Natural killer cell treated with Interleukin-12 subunit alpha and Interleukin-12 subunit beta and Interleukin-15 and Interleukin-18, amount 100 ng/mL, for 72 hours (primary cell): ENCODE measurements at places on chromosomes 13 and 19. TPM values are rescaled to one million over a fixed set of nuclear protein-coding genes. Genes with fewer than 3 reads are reported as not detected.
A peak's percentile ranks its signal among the peaks of the same experiment; 100 is the strongest.

- DNase-seq, result no peak
- H3K27me3 ChIP-seq, result peaks cover 7% of the 10 kb centered on the region
- H3K27ac ChIP-seq, result no peak overlapping the region
- H3K4me1 ChIP-seq, result no peaks in the 10 kb centered on the region
- no peak overlapping the region for H3K4me3 ChIP-seq
- no peaks in the 10 kb centered on the region for H3K36me3 ChIP-seq
Observed at GRCh38 chr13:110291286-110291685, 15.7 kb downstream of the COL4A1 start.

- H3K27me3 ChIP-seq, result peaks cover 24% of the 10 kb centered on the region
- H3K36me3 ChIP-seq, result no peaks in the 10 kb centered on the region
- H3K4me1 ChIP-seq, result peaks cover 14% of the 10 kb centered on the region
- DNase-seq, result no peak
- H3K27ac ChIP-seq, result no peak overlapping the region
Observed at GRCh38 chr19:14061081-14061749, 661 bp downstream of the PALM3 start.

The ANKLE1 gene
- 34.6 TPM for total RNA-seq

The ZNF540 gene
- total RNA-seq, result 1.2 TPM

GRCh38 chr13:24887759-24888158 is 123.8 kb downstream of the RNF17 start:
- H3K36me3 ChIP-seq, result peaks cover 23% of the 10 kb centered on the region
- no peak for DNase-seq
- no peaks in the 10 kb centered on the region for H3K27me3 ChIP-seq
- H3K4me3 ChIP-seq, result no peak overlapping the region

DNA sequence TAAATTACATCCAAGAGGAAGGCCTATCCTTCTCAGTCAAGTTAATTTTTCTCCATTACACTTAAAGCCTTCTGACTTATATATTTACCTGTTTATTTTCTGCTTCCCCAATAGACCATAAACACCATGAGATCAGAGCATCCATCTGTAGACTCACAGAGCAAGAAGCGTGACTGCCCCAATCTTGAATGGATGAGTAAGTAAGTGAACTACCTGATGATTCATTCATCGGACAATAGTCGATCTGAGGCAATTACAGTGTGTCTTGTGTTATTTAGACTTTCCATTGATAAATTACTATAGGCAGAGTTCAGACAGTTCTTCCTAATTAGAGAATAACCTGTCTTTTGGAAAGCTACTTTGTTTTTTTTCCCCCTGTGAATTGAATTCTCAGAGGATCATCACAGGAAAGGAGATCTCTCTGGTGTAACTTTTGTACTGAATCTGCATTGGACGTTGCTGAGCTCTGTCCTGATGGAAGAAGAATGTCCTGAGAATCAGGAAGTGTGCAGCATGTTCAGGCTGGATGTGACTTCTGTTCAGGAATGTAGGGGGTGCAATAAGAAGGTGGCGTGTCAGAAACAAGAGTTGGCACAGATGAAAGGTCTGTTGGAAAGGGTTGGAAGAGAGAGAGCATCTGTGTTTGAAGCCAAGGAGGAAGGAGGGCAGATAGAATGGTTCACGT is 367.0 kb downstream of the NALCN start:
- no peak overlapping the region for H3K27ac ChIP-seq
- H3K4me3 ChIP-seq, result no peak overlapping the region
- DNase-seq, result no peak

GRCh38 chr13:82627183-82627582 is 1255.1 kb downstream of the SLITRK1 start:
- no peaks in the 10 kb centered on the region for H3K36me3 ChIP-seq
- no peaks in the 10 kb centered on the region for H3K27me3 ChIP-seq
- H3K4me1 ChIP-seq, result no peaks in the 10 kb centered on the region
- no peak overlapping the region for H3K27ac ChIP-seq

The MBD3L3 gene
- not detected for total RNA-seq

The LGI4 gene
- total RNA-seq, result not detected

The PTGER1 gene
- total RNA-seq, result 0.31 TPM

The MAST1 gene
- total RNA-seq, result 0.31 TPM

The ACTN4 gene
- 574 TPM for total RNA-seq

DNA sequence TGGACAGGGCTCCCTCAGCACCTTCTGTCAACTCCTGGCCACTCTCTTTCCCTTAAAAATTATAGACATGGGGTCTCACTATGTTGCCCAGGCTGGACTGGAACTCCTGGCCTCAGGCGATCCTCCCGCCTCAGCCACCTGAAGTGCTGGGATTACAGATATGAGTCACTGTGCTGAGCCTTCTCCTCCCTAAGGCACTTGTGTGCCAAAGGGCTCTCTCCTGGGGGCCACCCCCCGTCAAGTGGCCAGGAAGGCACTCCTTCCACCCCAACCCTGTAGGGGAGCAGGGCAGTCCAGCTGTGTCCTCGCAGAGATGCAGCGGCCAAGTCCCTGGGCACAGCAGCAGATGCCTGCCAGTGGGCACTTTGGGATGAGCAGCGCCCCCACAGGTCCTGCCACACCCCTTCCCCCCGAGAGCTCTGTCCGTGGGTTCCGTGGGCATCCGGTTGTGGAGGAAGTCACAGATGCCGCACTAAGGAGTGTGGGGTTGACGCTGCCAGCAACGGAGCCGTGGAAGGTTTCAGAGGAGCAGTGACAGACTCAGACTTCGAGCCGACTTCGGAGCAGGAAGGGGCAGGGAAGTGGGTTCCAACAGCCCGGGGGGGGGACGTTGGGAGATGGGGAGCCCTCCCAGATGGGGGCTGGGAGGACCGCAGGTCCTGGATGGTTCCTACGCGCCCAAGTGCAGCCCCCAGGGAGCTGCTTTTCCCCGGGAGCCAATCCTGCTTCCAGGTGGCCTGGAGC is 3.3 kb upstream of the UQCR11 start:
- no peaks in the 10 kb centered on the region for H3K36me3 ChIP-seq
- peak overlapping the region; percentile 50 for H3K27ac ChIP-seq
- H3K27me3 ChIP-seq, result no peaks in the 10 kb centered on the region
- H3K4me3 ChIP-seq, result peak overlapping the region; percentile 49

DNA sequence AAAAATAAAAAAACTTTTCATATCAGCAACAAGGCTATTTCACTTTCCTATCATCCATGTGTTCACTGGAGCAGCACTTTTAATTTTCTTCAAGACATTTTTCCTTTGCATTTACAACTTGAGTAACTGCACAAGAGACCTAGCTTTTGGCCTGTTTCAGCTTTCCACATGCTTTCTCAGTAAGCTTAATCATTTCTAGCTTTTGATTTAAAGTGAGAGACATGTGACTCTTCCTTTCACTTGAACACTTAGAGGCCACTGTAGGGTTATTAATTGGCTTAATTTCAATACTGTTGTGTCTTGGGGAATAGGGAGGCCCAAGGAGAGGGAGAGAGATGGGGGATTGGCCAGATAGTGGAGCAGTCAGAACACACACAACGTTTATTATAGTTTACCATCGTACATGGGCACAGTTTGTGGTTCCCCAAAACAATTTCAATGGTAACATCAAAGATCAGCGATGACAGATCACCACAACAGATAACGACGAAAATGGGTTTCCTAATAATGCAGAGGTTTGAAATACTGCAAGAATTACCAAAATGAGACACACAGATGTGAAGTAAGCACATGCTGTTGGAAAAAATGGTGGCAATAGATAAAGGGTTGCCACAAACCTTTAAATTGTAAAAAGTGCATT is 117.6 kb downstream of the GGACT start:
- H3K36me3 ChIP-seq, result peaks cover 5% of the 10 kb centered on the region
- no peaks in the 10 kb centered on the region for H3K27me3 ChIP-seq
- peaks cover 15% of the 10 kb centered on the region for H3K4me1 ChIP-seq
- H3K27ac ChIP-seq, result peak overlapping the region; percentile 42

- no peak for DNase-seq
- H3K4me1 ChIP-seq, result no peaks in the 10 kb centered on the region
- no peak overlapping the region for H3K27ac ChIP-seq
Observed at GRCh38 chr13:84737661-84738060, 855.4 kb upstream of the SLITRK1 start.

The COX6B2 gene
- not detected for total RNA-seq

DNA sequence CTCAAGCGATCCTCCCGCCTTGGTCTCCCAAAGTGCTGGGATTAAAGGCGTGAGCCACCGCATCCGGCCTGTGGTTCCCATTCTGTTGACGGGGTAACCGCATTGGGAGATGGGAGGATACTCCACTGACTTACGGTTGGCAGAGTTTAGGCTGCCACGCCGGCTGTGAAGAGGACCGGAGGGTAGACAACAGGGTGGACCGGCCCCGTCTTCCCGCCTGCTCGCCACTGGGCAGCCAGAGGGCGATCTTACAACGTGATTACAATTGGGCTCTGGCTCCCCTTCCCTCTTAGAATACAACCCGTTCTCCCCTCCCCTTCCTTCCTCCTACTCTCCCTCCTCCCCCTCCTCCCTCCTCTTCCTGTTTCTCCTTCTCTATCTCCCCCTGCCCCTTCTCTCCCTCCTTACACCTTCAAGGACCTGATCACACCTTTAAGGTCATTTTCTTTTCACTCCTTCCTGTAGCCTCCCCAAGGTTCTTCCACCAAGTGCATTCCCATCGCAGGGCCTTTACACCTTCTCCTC is 957 bp upstream of the CCDC194 start:
- peaks cover 21% of the 10 kb centered on the region for H3K4me1 ChIP-seq
- H3K27ac ChIP-seq, result peak overlapping the region; percentile 78
- DNase-seq, result peak; percentile 76
- no peaks in the 10 kb centered on the region for H3K36me3 ChIP-seq
- H3K4me3 ChIP-seq, result no peak overlapping the region

The ETV2 gene
- total RNA-seq, result 0.39 TPM

- no peak overlapping the region for H3K27ac ChIP-seq
- H3K4me1 ChIP-seq, result peaks cover 7% of the 10 kb centered on the region
- no peaks in the 10 kb centered on the region for H3K27me3 ChIP-seq
- no peak overlapping the region for H3K4me3 ChIP-seq
- no peaks in the 10 kb centered on the region for H3K36me3 ChIP-seq
Observed at GRCh38 chr19:18261474-18261873, 12.8 kb downstream of the IQCN start.

The DHPS gene
- total RNA-seq, result 148 TPM

The CD70 gene
- 26.1 TPM for total RNA-seq
